ENCODE measurements at places on chromosomes 11 and 22.

- DNase-seq = no peak
These were observed 87.3 kb downstream of the GAB2 start for GRCh38 chr11:78330361-78330760.

DNA sequence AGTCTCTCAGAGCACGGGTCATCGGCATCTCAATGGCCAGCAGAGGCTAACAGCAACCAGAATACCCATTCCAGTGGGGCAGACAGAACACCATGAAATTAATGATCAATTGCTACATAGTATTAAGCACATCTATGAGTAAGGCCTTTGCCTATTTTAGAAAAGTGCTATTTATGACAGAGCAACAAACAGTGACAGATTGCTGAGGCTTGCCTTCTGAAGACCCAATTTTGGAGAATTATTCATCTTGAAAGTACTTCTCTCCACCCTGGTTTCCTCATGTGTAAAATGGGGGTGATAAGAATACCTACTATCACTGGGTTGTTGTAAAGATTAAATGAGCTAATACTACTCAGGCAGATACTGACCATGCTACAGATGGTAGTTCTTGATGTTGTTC is 232.7 kb downstream of the TENM4 start:
- DNase-seq = no peak

GRCh38 chr11:7534042-7534378 is 20.2 kb downstream of the PPFIBP2 start:
- DNase-seq = no peak

DNA sequence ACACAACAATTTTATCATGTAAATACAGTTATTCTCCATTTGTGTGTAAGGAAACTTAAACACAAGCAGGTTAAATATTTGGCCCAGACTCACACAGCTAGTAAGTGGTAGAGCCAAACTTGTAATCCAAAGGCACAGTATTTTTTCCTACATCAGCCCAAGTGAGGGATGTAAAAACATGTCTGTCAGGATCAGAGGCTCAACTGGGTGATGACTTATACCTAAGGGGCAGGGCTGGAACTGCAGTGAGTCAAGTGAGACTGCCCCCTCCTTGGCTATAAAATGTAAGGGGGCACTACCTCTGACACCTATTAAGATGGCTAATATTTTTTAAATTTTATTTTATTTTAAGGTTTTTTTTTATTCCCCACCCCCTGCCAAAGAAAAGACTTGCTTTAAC is 82.6 kb downstream of the APIP start:
- DNase-seq = no peak

- DNase-seq = no peak
These were observed 1.2 kb downstream of the FOLR3 start for GRCh38 chr11:72136684-72137262.

DNA sequence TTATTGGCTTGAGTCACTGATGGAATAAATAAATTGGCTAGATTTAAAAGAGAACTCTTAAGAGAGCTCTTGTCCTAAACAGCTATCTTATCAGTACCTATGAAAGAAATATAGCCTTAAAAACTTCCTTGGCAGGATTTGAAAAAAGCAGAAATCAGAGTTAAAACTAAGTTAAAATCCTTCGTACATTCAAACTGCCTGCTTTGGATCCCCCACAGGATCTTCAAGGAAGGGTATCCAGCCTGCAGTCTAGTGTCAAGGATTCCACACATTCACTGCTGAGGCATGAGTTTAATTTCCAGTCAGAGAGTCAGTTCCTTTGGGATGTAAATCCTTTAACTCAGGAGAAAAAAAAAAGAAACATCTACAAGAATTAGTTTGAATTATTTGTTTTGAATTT is 242.9 kb upstream of the UBASH3B start:
- no peak for DNase-seq

GRCh38 chr22:27099946-27100722 is 442.7 kb downstream of the MIAT start:
- no peak for DNase-seq

DNA sequence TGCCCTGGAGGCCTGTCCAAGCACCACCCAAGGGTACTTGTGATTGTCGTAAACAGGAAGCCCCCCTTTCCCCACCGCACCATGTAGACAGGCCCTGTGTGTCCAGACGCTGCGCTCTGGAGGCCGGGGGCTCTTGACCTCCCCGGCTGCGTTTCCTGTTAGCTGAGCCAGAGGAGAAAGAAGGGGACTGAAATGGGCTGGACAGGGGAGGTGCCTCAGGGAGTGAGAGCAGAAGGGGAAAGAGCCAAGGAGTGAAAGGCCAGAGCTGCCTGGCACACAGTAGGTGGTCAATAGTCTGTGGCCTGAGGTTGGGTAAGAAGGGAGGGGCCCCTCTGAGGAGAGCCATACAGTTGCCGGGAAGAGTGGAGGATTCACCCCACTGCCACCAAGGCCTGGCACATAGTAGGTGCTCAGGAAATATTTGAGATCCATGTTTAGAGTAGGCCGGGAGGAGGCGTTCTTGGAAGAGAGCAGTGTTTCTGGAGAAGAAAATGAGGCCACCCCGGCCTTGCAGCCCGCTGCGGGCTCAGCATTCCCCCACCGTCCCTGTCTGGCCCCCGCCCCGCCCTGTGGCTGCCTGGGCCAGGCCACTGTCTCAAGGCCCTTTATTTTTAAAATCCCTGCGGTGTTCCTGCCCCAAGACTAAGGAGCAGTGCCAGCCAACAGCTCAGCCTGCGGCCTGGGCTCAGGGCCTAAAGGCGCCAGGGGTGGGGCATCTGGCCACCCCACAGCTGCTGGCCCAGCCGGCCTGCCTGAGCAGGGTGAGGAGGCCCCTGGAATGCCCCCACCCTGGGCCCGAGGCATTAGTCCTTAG is 13.6 kb upstream of the CDC42EP1 start:
- DNase-seq = no peak

DNA sequence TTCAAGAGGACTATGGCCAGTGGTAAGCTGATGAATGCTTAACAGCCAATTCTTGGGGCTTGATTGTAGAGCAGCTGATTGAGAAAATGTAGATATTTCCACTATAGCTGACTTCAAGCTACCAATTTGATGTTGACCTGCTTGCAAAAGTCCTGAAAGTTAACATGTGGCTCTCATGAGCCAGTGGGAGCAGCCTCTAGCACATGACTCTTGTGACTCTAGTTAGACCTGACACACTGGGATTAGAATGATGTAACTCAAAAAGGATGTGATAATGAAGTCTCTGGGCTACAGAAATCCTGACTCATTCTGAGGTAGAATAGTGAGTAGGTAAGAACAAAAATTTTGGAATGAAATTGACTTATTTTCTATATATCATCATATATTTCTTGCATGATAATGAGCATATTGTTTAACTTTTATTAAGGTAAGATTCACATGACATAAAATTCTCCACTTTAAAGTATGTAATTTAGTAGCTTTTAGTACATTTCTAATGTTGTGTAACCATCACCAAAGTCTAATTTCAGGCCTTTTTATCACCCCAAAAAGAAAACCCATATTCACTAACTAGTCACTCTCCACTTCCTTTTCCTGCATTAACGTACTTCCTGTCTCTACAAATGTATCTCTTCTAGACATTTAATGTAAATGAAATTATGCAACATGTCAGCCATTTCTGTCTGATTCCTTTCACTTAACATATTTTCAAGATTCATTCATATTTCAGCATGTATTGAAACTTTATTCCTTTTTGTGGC is 16.1 kb upstream of the OR52H1 start:
- no peak for DNase-seq

All from DMS53 (cell line).